Activated CD4-positive, alpha-beta memory T cell treated with anti-CD3 and anti-CD28 coated beads, Interleukin-2, amount 10 ng/mL, durations not matched to agents 7 days and 5 days (primary cell): ENCODE measurements at places on chromosomes 4 and X. TPM values are rescaled to one million over a fixed set of nuclear protein-coding genes. Genes with fewer than 3 reads are reported as not detected.

- peak; percentile 88 for DNase-seq
These were observed 104.9 kb upstream of the PSAPL1 start for GRCh38 chr4:7539659-7540058.

DNA sequence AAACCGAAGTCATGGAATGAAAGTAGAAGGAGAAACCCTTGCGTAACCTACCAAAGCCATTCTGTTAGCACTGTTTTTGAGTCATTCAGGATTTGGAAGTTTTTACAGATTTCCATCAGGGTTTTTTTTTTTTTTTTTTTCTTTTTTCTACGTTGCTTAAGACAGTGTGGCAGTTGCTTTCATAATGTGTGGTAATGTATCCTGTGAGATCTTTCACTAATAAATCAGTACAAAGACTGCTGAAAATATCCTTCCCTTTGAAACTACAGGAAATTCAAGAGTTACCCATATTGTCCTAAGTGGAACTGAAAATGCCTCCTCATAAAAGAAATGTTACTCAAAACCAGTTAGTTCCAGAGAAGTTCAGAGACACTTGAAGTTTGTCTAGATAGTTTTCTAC is 137.8 kb downstream of the RAPGEF2 start:
- no peak for DNase-seq

DNA sequence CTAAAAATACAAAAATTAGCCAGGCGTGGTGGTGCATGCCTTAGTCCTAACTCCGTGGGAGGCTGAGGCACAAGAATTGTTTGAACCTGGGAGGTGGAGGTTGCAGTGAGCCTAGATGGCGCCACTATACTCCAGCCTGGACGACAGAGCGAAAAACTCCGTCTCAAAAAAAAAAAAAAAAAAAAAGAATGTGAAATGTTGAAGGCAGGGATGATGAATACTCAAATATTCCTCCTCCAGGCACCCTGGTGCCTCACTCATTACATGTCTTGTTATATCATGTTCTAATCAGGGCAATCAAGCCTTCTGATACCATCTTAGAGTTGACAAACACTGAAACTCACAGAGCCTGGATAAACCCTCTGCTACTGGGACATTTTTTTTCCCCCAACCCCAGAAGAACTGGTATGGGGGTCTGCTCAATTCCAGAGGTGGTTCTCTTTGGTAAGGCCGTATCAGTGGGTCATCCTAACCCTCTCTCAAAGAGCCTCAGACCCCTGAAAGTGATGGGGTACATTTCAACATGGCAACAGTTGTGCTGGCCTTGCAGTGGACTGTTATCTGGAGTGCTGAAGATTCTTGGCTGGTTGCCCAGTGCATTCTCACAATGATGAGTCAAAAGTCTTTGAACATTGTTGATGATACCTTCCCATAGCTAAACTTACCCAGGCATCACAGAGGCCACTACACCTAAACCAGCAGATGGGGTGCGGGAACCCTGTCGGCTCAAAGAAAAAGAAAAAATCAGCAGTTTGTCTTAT is 2.4 kb upstream of the SH3KBP1 start:
- peak; percentile 46 for DNase-seq

- DNase-seq: no peak
These were observed 59.0 kb downstream of the AFAP1 start for GRCh38 chr4:7880683-7881082.

- no peak for DNase-seq
These were observed 1.6 kb downstream of the KLHL13 start for GRCh38 chrX:118114971-118115370.

DNA sequence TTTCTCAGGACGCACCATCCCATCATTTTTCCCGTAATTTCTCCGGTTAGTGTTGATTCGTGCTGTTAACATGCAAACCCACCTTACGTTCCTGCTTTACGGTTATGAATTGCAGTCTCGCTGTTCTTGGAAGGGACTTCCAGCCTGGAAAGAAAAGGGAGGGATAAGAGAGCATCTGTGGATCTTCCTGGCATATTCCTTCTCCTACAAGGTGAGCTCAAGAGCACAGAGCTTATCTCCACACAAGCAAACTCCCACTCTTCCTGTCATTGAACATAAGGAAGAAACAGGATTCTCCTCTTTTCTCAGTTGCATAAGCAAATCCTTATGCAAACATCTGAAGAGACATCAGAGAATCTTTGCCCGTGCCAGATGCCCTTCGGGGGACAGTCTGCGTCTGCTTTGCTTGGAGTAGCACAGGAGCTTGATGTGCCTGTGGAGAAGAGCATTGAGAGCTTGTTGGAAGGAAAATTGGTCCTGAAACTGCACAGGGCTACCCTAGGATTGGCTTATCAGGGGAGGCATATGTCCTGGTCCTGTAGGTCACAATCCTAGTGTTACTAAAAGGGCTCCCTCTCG is 127.0 kb downstream of the ASMT start:
- DNase-seq: no peak

GRCh38 chr4:80081566-80081965 is 8.5 kb upstream of the ANTXR2 start:
- no peak for DNase-seq

GRCh38 chrX:135453381-135453780 is 31.6 kb downstream of the SMIM10L2A start:
- no peak for DNase-seq

GRCh38 chr4:48602222-48602621 is 112.2 kb downstream of the ZAR1 start:
- DNase-seq: no peak

GRCh38 chrX:131910586-131910985 is 112.5 kb upstream of the STK26 start:
- DNase-seq: no peak

DNA sequence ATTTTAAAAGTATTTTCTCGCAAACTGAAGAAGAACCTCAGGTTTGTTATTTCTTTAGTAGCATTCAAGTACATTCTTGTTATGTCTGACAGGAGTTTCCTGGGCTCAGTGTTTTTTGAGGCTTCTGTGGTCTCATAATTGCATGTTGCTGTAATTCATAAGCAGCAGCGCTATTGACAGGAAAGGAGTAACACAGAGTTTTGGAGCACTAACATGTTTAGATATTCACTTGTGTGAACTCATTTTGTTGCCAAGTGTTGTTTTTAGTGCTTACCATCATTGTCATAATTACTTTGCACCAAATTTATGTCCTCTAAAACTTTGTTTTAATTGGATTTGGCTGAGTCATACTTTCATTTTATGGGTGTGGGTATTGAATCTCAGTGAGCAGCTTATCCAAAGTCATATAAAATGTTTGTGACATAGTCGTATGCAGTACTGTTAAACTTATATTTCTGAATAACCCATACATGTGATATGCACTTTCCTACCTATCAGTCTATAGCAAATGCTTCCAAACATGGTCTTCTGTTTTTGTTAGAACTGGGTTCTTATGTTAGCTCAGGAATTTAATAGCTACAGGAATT is 358.7 kb upstream of the CTSO start:
- DNase-seq: no peak

- DNase-seq: no peak
These were observed 7.9 kb upstream of the GNRHR start for GRCh38 chr4:67762086-67762485.

GRCh38 chr4:105113800-105114199 is 32.9 kb upstream of the TET2 start:
- no peak for DNase-seq

DNA sequence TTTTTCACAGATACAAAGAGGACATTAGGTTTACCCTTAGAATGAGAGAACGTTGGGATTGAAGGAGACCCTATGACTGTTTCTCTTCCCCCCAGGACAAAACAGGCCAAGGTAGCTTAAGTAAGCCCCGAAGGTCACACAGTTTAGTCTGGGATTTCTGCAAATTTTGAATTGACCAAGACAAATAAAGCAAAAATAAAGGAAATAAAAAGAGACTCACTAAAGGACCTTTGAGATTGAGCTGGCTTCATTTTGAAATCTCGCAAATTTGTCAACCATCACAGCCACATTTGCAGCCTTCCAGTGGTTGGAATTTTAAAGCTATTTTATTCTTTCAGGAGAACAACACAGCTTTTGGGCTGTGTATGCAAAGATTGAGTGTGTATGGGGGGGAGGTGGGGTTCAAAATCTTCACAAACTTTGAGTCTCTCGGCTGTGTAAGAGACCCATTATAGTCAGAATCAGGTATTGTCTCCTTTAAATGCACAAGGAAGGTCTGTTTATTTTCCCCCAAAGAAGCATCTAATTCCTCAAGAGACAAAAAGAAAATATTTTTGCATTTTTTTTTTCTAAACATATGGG is 4.2 kb downstream of the TMSB4X start:
- DNase-seq: no peak

- DNase-seq: no peak
These were observed 310.5 kb upstream of the DDX53 start for GRCh38 chrX:22689290-22689689.

SLIT2 gene
- total RNA-seq: not detected

STK32B gene
- total RNA-seq: not detected

BEND2 gene
- total RNA-seq: not detected

ENAM gene
- not detected for total RNA-seq
